ENCODE measurements at places on chromosomes 12 and 14. TPM values are rescaled to one million over a fixed set of nuclear protein-coding genes. Genes with fewer than 3 reads are reported as not detected.

The LRRK2 gene
- 7.7 TPM for total RNA-seq

The SLC35F4 gene
- not detected for total RNA-seq

The GLS2 gene
- total RNA-seq = not detected

The KRT4 gene
- not detected for total RNA-seq

DNA sequence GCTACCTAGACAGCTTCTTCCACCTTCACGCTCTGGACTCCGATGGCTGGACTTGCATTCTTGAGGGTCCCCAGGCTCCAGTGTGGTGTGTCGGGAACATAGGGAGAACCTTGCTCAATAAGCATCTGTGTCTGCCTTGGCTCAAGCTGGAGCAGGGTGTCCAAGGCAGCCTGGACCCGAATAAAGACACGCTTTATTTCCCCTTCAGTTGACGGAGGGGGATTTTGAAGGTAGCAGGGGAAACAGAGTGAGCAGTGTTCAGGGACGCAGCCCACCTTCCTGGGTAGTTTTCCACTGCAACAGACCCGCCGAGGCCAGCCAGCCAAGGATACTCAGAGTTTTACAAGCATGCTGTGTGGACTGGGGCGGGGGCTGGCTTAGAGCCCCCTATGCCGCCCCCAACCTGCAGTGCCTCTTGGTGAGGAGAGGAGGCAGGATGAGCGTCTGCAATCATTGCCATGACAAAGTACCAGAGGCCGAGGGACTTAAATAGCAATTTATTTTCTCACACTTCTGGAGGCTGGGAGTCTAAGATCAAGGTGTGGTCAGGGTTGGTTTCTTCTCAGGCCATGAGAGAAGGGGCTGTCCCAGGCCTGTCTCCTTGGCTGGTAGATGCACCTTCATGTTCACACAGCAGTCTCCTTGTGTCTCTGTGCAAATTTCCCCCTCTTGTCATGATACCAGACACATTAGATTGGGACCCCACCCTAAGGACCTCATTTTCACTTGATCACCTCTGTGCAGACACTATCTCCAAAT lies 201.2 kb downstream of the CHST11 start:
- no peak overlapping the region for H3K4me3 ChIP-seq
- no peak overlapping the region for H3K27ac ChIP-seq
- H3K36me3 ChIP-seq = no peaks in the 10 kb centered on the region
- H3K4me1 ChIP-seq = no peaks in the 10 kb centered on the region

GRCh38 chr12:122871851-122872780 lies 23.8 kb downstream of the VPS37B start:
- peaks cover 92% of the 10 kb centered on the region for H3K4me1 ChIP-seq
- H3K4me3 ChIP-seq = peak overlapping the region; percentile 42
- H3K27ac ChIP-seq = peak overlapping the region; percentile 80
- peak; percentile 39 for DNase-seq
- H3K27me3 ChIP-seq = no peaks in the 10 kb centered on the region

DNA sequence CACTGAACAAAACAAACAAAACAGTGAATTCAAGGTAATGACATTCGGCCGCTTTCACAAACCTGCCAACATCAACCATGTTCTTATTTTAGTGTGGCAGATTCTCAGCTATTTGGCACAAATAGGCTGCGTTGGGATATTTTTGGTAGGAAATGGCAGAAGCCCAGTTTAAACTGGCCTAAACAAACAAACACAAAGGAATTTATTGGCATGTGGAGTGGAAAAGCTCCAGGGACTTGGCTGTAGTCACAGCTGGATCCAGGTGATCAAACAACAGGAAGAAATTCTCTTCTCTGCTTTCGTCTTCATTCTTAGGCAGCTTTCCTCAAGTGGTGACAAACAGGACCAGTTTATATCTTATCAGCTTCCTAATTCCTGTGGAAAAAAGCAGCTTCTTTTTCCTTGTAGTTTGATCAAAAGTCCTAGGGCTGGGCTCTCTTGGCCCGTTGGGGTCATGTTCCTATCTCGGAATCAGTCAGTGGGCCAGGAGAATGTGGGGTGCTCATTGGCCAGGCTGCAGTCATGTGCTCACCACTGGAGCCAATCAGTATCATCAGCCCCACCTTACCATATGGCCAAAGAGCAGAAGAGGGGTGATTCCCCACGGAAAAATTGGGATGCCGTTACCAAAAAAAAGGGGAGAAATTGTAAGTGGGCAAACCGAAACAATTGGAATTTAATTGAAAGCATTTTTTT lies 22.6 kb downstream of the C12orf75 start:
- peaks cover 4% of the 10 kb centered on the region for H3K4me1 ChIP-seq
- no peaks in the 10 kb centered on the region for H3K27me3 ChIP-seq
- peak overlapping the region; percentile 39 for H3K4me3 ChIP-seq

The DAO gene
- not detected for total RNA-seq

- no peaks in the 10 kb centered on the region for H3K36me3 ChIP-seq
- H3K4me1 ChIP-seq = peaks cover 6% of the 10 kb centered on the region
- no peak overlapping the region for H3K4me3 ChIP-seq
- no peaks in the 10 kb centered on the region for H3K27me3 ChIP-seq
Observed at GRCh38 chr14:76784881-76785280, 23.6 kb downstream of the VASH1 start.

- H3K4me1 ChIP-seq = no peaks in the 10 kb centered on the region
- no peaks in the 10 kb centered on the region for H3K36me3 ChIP-seq
- DNase-seq = no peak
- no peaks in the 10 kb centered on the region for H3K27me3 ChIP-seq
- H3K27ac ChIP-seq = no peak overlapping the region
Observed at GRCh38 chr14:106487600-106487999, 961.2 kb downstream of the TMEM121 start.

The GPX2 gene
- not detected for total RNA-seq
